ENCODE measurements at places on chromosomes 6 and 20. TPM values are rescaled to one million over a fixed set of nuclear protein-coding genes. Genes with fewer than 3 reads are reported as not detected.

DNA sequence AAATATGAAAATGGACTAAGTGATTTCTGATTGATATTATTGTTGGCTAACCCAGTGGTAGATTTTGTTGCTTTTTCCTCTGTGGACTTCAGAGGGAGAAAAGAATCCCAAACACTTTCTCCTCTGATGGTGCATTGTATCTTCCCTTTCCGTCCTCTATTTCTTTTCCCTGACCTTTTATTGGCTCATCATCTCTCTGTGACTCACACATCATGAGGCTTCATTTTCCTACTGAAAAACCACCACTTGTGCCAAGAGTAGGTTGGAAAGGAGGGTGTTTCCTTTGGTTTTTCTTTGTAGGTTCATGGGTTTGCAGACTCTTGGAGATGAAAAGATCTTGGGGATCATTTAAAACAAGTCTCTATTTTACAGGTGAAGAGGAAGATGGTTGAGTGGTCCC lies 311.7 kb upstream of the JAG1 start:
- ATAC-seq = no peak

- no peak for ATAC-seq
Observed at GRCh38 chr6:170116636-170117035, 174.2 kb downstream of the DLL1 start.

GRCh38 chr6:84643778-84644177 lies 120.6 kb downstream of the TBX18 start:
- no peak for ATAC-seq

DNA sequence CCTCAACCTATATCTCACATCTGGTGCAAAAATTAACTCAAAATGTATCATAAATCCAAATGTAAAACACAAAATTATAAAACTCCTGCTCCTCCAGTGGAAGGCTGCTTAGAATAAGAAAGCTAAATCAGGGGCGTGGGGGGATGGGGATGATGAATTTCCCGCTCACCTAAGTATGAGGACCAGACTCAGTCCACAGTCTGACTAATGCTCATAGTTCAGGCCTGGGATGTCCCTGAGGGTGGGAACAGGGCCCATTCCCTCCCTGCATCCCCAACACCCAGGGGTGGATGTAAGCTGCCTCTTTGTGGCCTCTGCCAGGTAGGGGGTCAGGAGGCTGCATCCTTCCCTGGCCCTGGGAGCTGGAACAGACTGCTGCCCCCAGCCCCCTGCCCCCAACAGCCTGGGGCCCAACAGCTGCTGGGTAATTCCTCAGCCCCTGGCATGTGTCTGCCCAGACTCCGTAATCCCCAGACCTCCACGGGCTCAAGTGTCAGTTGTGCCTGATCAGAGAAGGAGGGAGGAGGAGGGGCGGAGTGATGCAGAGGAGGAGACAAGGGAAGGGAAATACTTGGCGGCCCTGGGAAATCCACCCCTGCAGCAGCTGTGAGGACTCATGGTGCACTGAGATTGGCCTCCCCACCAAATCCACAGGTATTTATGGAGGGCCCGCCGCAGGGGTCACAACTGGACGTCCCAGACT lies 224.5 kb downstream of the PREX1 start:
- no peak for ATAC-seq

DNA sequence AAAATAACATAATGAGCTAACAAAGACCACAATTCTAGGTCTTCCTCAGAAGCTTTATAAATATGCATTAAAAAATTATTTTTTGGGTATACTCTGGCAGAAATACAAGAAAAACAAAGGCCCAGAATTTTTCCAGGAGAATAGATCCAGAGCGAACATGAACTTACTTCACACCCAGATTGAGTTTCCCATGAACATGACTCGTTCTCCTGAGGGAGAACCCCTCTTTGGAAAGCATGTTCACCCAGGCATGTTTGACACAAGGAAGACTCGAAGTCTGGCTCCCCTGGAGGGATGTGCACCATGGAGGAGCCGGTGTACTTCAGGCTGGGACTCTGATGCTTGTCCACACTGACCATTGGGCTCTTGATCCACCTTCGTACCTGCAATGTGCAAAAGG lies 56.1 kb downstream of the SGK1 start:
- no peak for ATAC-seq

DNA sequence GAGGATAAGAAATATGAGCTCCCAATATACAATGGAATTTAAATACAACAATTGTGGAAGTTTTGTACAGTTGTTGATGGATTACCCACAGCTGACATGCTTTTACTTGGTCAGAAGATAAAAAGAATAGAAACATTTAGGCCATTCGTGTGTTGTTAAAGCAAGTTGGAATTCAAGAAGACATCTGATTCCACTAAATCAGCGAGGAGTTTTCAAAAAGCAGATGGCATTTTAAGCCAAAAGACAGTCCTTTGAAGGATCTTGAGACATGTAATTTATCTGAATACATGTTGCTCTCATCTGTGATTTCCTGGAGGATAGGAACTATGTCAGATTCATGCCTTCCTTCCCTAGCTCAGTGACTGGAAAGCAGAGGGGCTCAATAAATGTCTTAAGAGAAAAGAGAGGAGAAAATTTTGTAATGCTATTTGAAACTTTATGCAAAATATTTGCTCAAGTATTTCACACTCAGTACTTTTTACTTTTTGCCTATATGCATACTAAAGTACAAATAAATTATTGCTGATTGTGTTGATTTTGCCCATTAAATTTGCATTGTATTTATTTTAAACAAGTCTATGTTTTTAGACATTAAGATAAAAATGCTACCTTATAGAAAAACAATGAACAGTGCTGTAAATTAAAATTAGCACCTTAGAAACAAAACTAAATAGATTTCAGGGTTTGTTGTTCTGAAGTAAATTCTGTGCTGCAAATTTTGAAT lies 733.8 kb upstream of the FLRT3 start:
- ATAC-seq = no peak

GRCh38 chr6:5174244-5174643 lies 86.5 kb downstream of the LYRM4 start:
- peak; percentile 99 for ATAC-seq

DNA sequence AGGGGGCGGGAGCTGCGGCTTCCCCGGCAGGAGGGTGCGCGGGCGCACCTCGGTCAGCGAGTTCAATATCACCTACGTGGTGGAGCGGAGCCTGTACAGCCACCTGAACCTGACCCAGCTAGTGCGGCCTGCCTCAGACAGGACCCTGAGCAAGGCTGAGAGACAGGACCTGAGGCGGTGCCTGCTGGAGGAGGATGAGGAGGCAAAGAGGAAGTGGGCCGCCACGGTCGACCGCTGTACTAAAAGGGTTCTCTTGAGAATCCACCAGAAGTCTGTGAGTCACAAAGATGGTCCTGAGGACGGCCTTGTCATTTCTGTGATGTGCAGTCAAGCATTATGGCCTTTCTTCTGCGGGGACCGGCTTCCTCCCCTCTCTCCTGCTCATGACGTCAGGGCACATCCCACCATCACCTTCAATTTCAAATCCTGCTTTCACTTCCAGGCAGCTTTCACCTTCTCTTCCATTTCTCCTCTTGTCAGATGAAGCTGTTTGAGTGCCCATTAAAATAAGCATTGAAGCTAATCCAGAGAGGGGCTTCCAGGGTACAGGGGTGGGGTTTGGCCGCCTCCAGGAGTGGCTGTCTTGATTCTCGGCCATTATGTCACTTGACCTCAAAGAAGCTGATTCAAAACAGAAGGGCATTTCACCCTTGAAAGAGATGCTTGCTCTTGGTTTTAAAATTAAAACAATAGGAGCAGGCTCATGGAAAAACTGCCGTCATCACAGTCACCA lies 177.6 kb downstream of the SASH1 start:
- ATAC-seq = no peak

GRCh38 chr6:62284725-62285124 lies 1.3 kb downstream of the KHDRBS2 start:
- ATAC-seq = no peak

DNA sequence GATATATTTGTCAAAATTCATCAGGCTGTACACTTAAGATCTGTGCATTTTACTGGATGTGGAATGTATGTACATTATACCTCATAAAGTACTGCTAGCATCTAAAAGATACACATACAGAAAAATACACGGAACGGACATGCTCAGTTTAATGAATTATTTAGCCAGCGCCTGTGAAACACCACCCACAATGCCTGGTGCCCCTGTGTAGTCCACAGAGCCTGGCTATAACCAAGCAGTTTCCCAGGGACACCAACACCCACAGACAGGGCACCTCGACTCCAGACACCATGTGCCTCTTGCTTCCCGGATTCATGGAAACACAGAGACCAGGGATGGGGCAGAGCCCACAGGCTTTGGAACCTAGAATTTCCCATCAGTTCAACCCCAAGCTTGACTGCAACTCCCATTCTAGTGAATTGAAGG lies 17.4 kb upstream of the ARMC12 start:
- ATAC-seq = peak; percentile 31

GRCh38 chr20:17712708-17713107 lies 12.9 kb downstream of the BANF2 start:
- ATAC-seq = no peak

GRCh38 chr6:128531696-128532095 lies 11.3 kb upstream of the PTPRK start:
- ATAC-seq = peak; percentile 21

- no peak for ATAC-seq
Observed at GRCh38 chr20:57735831-57736737, 26.3 kb upstream of the PMEPA1 start.

- ATAC-seq = no peak
Observed at GRCh38 chr6:46105568-46105967, 24.2 kb upstream of the ENPP4 start.

DNA sequence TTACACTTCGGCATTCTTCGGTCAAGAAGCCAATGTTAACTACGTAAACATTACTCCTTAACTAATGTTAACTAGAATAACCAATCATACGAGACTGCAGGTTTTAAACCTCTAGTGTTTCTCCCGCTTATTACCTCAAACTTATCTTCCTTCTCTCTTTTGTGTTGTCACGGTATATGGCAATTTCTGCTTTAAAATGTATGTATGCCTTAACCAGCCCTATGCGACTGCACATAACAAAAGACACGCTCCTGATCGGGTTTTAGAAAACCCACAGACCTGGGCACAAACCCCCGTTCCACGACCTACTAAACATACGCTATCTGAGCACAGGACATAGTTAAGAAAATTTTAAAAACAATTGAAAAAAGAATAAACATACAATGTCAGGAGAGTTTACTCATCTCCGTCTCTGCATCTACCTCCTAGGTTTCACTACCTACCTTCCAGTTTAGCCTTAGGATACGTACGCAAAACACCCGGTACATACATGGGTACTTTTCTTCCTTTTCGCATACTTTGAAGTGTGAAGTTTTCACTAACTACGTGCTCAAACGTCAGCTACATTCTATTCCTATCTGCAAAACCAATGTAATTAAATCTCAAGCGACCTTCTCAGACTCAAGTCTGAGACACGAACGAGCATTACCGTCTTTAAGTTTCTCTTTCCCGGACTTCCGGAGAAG lies 1.1 kb downstream of the CD164 start:
- peak; percentile 13 for ATAC-seq

- no peak for ATAC-seq
Observed at GRCh38 chr6:127939442-127940066, 38.7 kb upstream of the THEMIS start.

DNA sequence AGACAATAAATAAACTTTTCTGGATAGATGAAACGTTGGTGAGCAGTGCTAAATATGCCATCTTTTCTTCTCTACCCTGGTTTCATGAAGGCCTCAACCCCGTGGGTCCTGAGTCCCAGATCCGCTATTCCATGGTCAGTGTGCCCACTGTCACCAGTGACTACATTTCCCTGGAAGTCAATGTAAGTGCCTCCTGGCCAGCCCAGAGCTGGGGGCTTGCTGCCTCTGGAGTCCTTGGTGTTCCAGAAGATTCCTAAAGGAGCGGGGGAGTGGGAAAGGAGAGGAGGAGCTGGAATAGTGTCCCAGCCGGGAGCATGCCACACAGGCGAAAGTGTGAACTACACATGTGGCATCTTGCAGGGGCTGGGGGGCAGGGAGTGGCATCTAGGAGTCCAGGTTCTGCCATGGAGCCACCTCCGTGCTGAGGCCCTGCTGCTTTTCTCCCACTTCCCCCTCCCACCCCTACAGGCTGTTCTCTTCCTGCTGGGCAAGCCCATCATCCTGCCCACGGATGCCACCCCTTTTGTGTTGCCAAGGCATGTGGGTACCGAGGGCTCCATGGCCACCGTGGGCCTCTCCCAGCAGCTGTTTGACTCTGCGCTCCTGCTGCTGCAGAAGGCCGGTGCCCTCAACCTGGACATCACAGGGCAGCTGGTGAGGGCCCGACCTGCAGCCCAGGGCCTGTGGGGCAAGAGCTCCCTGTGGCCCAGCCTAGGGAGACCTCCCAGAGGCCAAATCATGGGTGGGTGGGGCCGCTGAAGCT lies 10.8 kb downstream of the BPIFB2 start:
- ATAC-seq = no peak

GRCh38 chr20:5705827-5706226 lies 44.4 kb upstream of the SHLD1 start:
- no peak for ATAC-seq

- ATAC-seq = no peak
Observed at GRCh38 chr6:47345761-47346160, 36.1 kb upstream of the TNFRSF21 start.

DNA sequence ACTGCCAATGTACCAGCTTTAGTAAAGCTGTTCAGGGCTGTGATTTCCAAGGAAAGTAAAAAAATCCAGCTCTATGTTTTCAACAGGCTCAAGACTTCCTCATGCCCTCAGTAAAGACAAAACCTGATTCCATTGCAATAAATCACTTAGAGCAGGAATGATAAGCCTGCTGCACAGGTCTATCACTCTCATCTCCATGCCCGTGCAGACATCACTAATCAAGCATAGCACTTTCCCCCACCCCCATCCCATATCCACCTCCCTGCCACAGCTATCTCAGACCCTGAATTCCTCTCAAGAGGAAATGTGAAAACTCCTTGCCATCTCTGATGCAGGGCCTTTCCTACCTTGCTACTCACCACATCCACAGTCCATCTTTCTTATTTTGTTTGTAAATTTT lies 554.9 kb downstream of the MAFB start:
- no peak for ATAC-seq

GRCh38 chr20:48456366-48457192 lies 371.2 kb downstream of the PREX1 start:
- no peak for ATAC-seq

Gene TMEM200A
- total RNA-seq = 2.2 TPM

Gene GZF1
- 9.6 TPM for total RNA-seq

Gene RWDD1
- total RNA-seq = 24.4 TPM

Gene SLC25A27
- total RNA-seq = 0.13 TPM

Gene OR2B6
- total RNA-seq = 0.54 TPM

Gene ELOVL5
- 91.9 TPM for total RNA-seq

Gene MTFR2
- total RNA-seq = 15.3 TPM

Gene BNIP5
- total RNA-seq = not detected

Gene SLC17A2
- total RNA-seq = not detected

Gene RFX6
- not detected for total RNA-seq

Gene ULBP1
- 0.48 TPM for total RNA-seq

Gene SLX4IP
- total RNA-seq = 4.0 TPM

Gene ROS1
- total RNA-seq = not detected

Gene BMP7
- not detected for total RNA-seq

All from activated T-helper 17 cell treated with anti-CD3 and anti-CD28 coated beads, Interleukin-2, amount 50 U/mL, for 72 hours (primary cell).